ENCODE measurements at places on chromosomes 11 and 22.

GRCh38 chr11:17775507-17776211 is 41.1 kb downstream of the KCNC1 start:
- DNase-seq, result no peak

DNA sequence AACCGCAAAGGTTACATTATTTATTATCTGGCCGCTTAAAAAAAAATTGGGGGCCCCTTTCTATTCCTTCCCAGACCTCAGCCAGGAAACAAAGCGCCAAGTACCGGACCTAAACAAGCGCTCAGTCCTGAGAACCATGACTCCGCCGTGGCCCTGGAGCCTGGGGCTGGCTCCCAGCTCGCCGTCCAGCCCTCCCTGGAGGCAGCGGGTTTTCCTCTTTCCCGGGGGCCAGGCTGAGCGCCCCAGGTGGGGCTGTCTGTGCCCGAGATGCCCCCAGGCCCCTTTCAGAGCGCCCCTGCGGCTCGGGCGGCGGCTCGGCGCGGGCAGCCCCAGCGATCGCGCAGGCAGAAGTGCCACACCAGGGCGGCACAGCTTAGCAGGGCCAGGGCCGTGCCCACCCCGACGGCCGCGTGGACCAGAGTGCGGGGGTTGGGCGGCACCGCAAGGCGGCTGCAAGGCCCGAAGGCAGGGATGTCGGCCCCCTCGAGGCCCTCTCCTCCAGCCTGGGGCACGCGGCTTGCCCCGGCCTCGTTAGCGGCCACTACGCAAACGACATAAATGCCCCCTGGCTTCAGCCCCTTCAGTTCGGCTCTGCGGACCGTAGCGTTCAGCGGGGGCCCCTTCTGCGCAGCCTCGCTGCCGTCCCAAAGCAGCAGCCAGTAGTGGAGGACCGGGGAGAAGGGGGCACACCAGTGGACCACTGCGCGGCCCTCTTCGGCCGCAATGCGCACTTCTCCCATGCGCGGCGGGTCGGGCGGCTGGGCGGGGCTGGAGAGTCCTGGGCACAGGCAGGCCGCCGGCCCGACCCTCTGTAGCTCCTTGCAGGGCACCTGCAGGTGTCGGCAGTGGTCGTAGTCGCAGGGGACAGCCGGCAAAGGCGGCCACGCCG is 1.6 kb downstream of the LRRN4CL start:
- no peak for DNase-seq

- DNase-seq, result no peak
Observed at GRCh38 chr11:1936781-1937615, 10.1 kb upstream of the MRPL23 start.

- DNase-seq, result no peak
Observed at GRCh38 chr11:132559331-132560036, 972.8 kb downstream of the OPCML start.

GRCh38 chr22:40493441-40493840 is 123.0 kb downstream of the SGSM3 start:
- DNase-seq, result no peak

- DNase-seq, result peak; percentile 13
Observed at GRCh38 chr11:122910775-122911174, 28.2 kb downstream of the JHY start.

DNA sequence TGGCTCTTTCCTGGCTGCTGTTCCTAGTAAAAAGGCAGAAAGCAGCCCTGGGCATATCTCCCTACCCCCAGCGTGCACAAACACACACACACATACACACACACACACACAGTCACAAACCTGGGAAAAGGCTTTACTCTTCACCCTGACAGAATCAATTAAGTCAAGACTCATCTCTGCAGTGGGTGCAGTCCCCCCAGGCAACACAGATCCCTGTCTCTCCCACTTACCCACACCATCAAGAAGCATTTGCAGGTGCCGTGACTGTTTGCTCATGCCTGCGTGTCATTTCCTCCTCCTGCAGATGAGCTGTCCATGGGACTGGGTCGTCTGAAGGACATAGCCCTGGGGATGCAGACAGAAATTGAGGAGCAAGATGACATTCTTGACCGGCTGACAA is 28.6 kb downstream of the SNAP29 start:
- no peak for DNase-seq

- DNase-seq, result no peak
Observed at GRCh38 chr22:38949889-38950405, 7.5 kb upstream of the APOBEC3A start.

GRCh38 chr11:93922830-93923229 is 72.4 kb upstream of the VSTM5 start:
- no peak for DNase-seq

GRCh38 chr11:72598906-72599305 is 75.3 kb downstream of the PDE2A start:
- no peak for DNase-seq

- no peak for DNase-seq
Observed at GRCh38 chr22:36913427-36914389, at the start of gene CSF2RB. TSS of gene CSF2RB (plus strand) at chr22:36913628. CDS start at chr22:36922208, 8,580 bp downstream.

DNA sequence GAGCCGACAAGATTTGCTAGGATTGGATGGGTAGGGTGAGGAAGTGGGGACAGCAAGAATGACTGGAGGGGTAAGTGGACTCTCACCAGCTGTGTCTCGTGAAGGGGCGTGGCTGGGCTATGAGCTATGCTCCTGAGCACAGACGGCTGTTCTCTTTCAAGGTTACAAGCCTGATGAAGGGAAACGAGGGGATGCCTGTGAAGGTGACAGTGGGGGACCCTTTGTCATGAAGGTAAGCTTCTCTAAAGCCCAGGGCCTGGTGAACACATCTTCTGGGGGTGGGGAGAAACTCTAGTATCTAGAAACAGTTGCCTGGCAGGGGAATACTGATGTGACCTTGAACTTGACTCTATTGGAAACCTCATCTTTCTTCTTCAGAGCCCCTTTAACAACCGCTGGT is 19.9 kb downstream of the F2 start:
- DNase-seq, result no peak

DNA sequence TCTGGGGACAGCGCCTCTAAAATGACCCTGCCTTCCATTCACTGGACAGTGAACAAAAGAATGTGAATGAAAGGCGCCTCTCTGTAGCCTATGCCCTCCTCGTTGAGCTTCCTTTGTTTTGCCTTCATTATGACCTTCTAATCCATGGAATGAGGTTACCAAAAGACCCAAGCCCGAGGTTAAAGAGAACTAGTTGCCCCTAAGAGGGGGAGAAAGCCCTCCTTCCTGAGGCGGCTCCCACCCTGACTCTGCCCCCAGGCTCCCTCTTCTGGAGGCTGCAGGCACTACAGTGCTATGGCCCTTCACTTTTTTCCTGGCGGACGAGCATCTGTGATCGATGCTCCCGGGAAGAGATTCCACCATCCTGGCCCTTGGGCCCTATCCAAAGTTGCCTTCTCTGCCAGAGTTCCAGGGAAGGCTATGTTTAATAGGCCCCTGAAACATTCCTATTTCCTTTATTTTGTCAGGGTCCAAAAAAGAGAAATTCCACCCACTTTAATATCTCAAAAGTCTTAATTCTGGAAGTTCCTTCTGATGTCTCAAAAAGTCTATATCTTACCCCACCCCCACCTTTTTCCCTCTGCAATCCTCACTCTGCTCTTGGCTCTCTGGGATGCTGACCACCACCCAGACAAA is 147.3 kb downstream of the FEZ1 start:
- peak; percentile 30 for DNase-seq

- DNase-seq, result no peak
Observed at GRCh38 chr11:83070731-83071566, 748 bp downstream of the RAB30 start.

GRCh38 chr11:116379185-116379828 is 393.5 kb downstream of the BUD13 start:
- peak; percentile 36 for DNase-seq

- DNase-seq, result no peak
Observed at GRCh38 chr11:129691142-129691541, 124.5 kb upstream of the TMEM45B start.

GRCh38 chr11:14852571-14853177 is 39.4 kb downstream of the CYP2R1 start:
- DNase-seq, result peak; percentile 4

DNA sequence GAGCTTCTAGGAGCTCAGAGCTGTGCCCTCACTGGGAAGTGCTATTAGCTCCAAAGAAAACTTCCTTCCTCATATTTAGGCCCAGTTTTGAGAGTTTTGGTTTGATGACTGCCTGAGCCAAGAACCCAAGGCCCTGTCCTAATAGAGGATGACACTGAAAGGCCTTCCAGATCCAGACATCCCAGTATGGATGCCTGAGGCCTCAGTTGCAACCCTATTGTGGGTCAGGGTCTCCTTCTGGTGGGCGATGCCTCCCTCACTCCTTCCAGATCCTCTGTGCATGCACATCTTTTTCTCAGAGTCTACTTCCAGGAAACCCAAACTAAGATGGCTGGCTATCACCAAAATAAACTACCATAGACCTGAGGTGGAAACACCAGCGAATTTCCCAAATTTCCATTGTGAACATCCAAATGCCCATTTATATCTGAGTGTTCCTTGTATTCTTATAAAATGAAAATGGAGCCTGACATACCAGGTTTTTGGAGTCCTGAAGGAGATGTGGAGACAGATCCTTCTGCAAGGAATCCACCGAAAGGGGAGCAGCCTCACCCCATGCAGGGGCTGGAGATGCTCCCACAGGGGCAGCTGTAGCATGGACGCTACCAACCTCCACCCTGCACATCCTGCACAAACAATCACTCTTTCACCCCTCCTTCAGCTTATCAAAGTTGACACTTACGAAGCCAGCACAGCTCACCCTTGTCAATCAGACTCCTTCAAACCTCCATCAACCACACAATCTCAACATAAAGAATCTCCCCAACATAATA is 61.1 kb downstream of the GGTLC2 start:
- no peak for DNase-seq

DNA sequence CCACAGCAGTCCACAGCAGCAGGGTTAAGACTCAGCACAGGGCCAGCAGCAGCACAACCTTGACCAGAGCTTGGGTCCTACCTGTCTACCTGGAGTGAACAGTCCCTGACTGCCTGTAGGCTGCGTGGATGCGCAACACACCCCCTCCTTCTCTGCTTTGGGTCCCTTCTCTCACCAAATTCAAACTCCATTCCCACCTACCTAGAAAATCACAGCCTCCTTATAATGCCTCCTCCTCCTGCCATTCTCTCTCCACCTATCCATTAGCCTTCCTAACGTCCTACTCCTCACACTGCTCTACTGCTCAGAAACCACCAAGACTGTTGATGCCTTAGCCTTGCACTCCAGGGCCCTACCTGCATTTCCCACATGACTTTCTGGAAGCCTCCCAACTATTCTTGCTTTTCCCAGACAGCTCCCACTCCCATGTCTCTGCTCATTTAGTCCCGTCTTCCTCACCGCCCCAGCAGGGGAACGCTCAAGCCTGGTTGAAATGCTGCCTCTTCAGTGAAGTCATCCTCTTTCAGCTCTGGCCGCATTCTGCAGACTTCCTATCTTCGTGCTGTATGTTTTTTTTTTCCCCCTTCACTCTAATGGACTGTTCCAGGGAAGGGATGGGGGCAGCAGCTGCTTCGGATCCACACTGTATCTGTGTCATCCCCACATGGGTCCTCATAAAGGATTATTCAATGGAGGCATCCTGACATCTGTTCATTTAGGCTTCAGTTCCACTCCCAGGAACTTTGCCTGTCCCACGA is 3.3 kb downstream of the IL18BP start:
- peak; percentile 35 for DNase-seq

DNA sequence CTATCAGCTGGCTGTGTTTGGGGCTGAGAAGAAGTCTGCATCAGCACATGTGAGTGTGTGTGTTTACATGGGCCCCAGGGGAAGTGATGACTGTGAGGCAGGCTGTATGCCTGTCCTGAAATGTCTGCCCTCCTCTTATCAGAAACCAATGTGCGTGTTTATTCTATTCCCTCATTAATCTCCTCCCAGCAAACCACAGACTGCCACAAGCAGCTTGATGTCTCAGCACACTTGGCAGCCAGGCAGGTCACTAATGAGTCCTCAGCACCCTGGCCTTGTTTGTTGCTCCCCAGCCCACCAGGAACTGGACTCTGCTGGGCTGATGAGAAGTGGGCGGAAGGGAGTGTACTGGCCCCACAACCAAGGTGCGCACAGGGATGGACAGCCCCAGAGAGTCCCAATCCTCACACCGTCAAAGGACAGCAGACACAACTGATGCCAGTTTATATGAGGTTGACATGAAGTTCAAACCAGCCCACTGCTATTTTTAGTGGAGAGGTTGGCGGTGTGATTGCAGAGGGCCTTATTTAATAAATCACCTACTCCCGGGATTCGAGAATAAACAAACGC is 225.8 kb downstream of the ETS1 start:
- peak; percentile 49 for DNase-seq

- DNase-seq, result no peak
Observed at GRCh38 chr22:35099883-35100282, 33.9 kb downstream of the ISX start.

GRCh38 chr11:70367071-70367470 is 31.3 kb upstream of the CTTN start:
- DNase-seq, result no peak

DNA sequence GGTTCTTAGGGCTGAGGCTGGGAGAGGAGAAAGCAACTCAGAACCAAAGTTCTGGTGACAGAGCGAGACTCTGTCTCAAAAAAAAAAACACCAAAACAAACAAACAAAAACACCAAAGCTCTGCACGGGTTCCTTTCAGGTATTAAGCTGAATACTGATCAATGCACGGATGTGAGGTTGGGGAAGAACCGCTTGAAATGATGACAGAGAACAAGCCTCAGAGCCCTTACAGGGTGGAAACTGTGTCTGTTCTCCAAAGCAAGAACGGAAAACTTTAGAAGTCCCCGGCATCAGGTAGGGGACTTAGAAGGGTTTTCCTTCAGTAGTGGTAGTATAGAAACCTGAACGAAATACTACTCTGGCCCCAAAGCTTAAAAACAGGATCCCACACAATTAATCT is 260.0 kb downstream of the TBC1D22A start:
- no peak for DNase-seq

DNA sequence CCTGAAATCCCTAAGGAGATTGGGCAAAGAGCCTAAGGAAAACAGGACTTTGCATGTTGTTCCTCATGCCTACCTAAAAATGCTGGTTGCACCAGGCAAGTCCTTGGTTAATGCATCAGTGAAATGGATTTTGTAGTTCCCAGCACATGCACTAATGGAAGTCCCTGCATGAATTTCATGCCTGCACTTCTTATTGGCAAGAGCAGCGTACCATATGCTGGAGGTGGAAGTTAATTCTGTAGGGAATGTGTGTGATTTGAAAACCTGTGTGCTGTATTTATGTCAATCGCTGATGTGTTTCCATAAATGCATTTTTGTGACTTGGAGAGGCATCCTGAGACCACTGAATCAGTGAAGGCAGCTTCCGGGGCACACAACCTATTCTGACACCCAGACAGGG is 140.3 kb upstream of the MTNR1B start:
- DNase-seq, result no peak

GRCh38 chr11:111441443-111441842 is 62.4 kb upstream of the POU2AF1 start:
- peak; percentile 32 for DNase-seq

Data from fibroblast of skin of right biceps (primary cell).